ENCODE measurements at places on chromosomes 11 and 22. TPM values are rescaled to one million over a fixed set of nuclear protein-coding genes. Genes with fewer than 3 reads are reported as not detected.

GRCh38 chr22:36220451-36220921, 18.8 kb downstream of the APOL2 start:
- peak; percentile 82 for DNase-seq
- H3K36me3 ChIP-seq: no peaks in the 10 kb centered on the region
- peak overlapping the region; percentile 47 for H3K4me3 ChIP-seq
- peaks cover 24% of the 10 kb centered on the region for H3K27me3 ChIP-seq
- peak overlapping the region; percentile 20 for H3K27ac ChIP-seq

- H3K4me1 ChIP-seq: peaks cover 13% of the 10 kb centered on the region
- no peak overlapping the region for H3K4me3 ChIP-seq
- no peaks in the 10 kb centered on the region for H3K36me3 ChIP-seq
- no peaks in the 10 kb centered on the region for H3K27me3 ChIP-seq
- no peak overlapping the region for H3K27ac ChIP-seq
Measured at GRCh38 chr22:44709881-44710392, 7.9 kb downstream of the PRR5 start.

OR10G8 gene
- total RNA-seq: not detected

GRCh38 chr11:1772270-1773130, 8.8 kb upstream of the CTSD start:
- peak overlapping the region; percentile 53 for H3K4me3 ChIP-seq
- DNase-seq: peak; percentile 100
- H3K27me3 ChIP-seq: no peaks in the 10 kb centered on the region
- peak overlapping the region; percentile 40 for H3K27ac ChIP-seq
- H3K4me1 ChIP-seq: peaks cover 15% of the 10 kb centered on the region

DNA sequence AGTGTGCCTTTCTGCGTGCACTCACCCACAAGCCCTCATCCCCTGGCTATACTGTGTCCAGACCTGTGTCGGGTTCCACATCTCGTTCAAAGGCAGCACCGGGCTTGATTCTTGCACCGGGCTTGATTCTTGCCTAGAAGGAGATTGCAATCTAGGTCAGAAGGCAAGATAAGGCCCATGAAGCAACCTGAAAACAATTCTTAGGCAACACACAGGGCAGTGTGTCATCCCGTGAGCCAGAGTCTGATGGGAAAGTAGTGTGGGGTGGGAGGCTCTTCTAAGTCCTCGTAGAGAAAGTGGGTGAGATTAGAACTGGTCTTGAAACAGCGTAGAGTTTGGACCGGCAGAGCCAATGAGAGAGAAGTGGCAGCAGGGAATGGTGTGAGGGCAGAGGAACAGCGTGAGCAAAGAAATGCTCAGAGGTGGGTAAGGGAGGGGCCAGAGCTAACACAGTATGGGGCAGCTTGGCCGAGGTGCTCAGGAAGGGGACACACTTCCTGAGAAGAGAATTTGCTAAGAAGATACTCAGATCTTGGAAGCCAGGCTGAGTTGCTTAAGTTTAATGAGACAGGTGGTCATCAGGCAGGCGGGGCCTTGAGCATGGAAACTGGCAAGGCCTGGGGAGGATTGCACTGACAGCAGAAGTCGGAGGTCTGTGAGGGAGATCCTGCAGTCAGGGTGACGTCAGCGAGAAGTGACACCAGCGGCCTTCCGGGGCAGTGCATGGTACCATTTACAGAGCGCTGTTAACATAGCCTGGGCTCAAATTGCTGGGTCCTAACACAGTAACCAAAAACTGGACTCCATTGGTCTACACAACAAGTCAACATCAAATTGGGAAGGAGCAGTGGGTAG, 40.7 kb upstream of the DKK3 start:
- H3K27ac ChIP-seq: peak overlapping the region; percentile 35
- DNase-seq: no peak
- H3K27me3 ChIP-seq: no peaks in the 10 kb centered on the region
- H3K4me1 ChIP-seq: peaks cover 46% of the 10 kb centered on the region

GRCh38 chr22:22959147-22959827, 71.7 kb downstream of the IGLL5 start:
- no peak overlapping the region for H3K4me3 ChIP-seq
- H3K4me1 ChIP-seq: no peaks in the 10 kb centered on the region

- DNase-seq: no peak
- H3K27me3 ChIP-seq: peaks cover 31% of the 10 kb centered on the region
- H3K36me3 ChIP-seq: no peaks in the 10 kb centered on the region
- H3K4me1 ChIP-seq: no peaks in the 10 kb centered on the region
- H3K27ac ChIP-seq: no peak within 1 kb of the TSS
Measured at GRCh38 chr11:124751741-124752470, at the start of gene VSIG2. VSIG2 (minus strand) TSS chr11:124752255; CDS start chr11:124752137, 118 bp downstream.

SYT9 gene
- total RNA-seq: not detected

DNA sequence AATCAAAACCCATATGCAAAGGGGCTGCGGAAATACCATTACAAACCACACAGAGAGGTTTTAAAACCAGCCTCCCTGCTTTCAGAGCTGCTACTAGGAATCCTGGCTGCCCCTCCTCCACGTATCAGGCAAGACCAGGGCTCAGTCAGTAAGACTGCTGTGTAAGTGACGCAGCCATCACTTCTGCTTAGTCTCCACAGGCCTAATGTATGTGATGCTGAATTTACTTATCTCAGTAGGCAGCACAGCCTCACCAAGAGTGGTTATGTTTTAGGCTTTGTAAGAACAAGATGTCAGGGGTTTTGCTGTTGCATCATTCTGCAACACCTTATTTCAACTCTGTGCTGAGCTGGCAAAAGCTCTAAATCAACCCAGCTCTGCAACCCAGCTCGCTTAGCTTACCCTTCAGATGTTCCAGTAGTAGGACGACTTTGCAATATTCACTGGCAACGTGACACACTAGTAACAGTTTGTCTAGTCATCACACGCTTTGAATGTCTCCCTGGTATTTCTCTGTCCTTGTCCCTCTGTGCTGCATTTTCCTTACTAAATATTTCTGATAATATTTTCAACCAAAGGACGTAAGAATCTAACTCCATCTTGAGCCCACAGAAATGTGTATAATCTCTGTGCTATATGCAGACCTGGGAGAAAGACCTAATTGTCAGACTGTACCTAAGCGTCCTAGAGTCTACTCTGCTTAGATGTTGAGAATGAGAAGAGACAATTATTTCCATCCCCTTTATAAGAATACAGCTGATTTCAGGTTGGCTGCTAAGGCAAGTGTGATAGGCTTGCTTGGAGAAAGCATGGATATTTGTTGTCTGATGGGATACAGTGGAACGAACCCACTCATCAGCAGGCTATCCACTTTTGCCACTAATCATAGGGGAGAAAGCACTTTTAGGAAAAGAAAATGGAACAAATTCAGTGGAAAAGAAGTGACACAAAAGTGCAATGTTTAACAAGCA, 72.2 kb downstream of the LARGE2 start:
- no peak overlapping the region for H3K27ac ChIP-seq
- H3K27me3 ChIP-seq: no peaks in the 10 kb centered on the region

DNA sequence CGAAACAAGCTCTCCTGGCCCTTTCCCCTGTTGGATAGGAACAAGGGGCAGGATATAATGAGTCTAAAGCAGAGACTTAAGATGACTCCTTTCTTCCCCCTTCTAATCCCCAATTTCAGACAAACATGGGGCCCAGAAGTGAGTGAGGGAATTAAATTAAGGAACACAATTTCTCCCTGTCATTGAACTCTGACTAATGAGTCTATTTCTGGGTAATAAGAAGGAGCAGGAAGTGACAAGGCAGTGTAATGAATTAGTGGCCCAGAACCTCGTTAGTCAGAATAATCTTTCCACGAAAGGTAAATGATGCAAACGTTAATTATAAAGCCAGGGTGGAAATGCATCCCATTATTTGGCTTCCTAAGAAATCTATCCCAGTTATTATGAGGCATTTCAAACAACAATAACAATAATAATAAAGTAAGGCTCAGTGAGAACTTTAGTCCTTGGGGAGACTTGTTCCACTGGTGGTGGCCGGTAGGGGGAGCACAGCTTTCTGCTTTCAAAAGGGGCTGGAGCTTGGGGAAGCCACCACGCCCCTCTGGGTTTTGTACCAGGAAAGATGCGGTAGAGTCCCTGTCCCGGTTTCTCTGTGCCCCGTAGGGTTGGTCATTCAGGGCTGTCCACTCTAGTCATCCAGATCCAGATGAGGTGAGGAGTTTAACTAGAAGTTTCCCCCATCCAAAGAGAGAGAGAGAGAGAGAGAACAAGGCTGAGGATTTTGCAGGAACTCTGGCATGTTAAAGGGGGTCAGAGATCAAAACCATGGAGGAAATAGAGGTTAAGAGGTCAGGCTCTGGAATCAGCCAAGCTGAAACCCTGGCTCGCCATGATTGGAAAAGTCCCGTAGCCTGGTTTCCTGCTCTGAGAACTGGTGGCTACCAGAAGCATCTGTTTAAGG, 298.3 kb downstream of the NTM start:
- H3K36me3 ChIP-seq: no peaks in the 10 kb centered on the region
- peaks cover 14% of the 10 kb centered on the region for H3K4me1 ChIP-seq
- no peak overlapping the region for H3K4me3 ChIP-seq
- H3K27me3 ChIP-seq: no peaks in the 10 kb centered on the region
- DNase-seq: peak; percentile 93
- no peak overlapping the region for H3K27ac ChIP-seq

GRCh38 chr11:115502636-115503082, 1.6 kb downstream of the CADM1 start:
- no peak overlapping the region for H3K27ac ChIP-seq
- peak overlapping the region; percentile 22 for H3K4me3 ChIP-seq
- H3K27me3 ChIP-seq: peaks cover 52% of the 10 kb centered on the region
- H3K36me3 ChIP-seq: no peaks in the 10 kb centered on the region

Measured in osteoblast (primary cell).